Hematopoietic multipotent progenitor cell treated with erythropoietin and hydrocortisone succinate and interleukin-3 and kit ligand, for 8 days (in vitro differentiated cells): ENCODE measurements at places on chromosomes 4 and X.

DNA sequence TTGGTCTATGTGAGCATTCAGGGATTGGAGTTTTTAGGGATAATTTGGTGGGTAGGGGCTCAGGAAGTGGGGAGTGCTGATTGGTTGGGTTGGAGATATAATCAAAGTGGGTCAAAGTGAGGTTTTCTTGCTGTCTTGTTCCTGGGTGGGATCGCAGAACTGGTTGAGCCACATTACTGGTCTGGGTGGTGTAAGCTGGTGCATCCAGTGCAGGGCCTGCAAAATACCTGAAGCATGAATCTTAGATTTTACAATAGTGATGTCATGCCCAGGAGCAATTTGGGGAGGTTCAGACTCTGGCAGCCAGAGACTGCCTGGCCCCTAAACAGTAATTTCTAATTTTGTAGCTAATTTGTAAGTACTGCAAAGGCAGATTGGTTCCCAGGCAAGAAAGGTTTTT is 665.6 kb upstream of the PRKX start:
- no peak for DNase-seq

GRCh38 chrX:132463411-132463810 is 25.4 kb downstream of the MBNL3 start:
- peak; percentile 68 for DNase-seq

- DNase-seq: no peak
These were observed 280.8 kb upstream of the NOCT start for GRCh38 chr4:138734746-138735145.

DNA sequence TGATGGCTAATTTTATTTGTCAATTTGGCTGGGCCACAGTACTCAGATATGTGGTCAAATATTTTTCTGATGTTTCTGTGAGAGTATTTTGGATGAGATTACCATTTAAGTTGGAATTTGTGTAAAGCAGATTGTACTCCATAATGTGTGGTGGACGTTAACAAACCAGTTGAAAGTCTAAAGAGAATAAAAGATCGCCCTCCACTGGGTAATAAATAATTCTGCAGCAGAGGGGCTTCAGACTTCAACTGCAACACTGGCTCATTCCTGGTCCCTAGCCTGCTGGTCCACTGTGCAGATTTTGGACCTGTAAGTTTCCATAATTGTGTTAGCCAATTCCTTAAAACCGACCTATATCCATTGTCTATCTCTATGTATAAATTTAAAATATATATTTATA is 540.3 kb downstream of the PCDH18 start:
- DNase-seq: no peak

DNA sequence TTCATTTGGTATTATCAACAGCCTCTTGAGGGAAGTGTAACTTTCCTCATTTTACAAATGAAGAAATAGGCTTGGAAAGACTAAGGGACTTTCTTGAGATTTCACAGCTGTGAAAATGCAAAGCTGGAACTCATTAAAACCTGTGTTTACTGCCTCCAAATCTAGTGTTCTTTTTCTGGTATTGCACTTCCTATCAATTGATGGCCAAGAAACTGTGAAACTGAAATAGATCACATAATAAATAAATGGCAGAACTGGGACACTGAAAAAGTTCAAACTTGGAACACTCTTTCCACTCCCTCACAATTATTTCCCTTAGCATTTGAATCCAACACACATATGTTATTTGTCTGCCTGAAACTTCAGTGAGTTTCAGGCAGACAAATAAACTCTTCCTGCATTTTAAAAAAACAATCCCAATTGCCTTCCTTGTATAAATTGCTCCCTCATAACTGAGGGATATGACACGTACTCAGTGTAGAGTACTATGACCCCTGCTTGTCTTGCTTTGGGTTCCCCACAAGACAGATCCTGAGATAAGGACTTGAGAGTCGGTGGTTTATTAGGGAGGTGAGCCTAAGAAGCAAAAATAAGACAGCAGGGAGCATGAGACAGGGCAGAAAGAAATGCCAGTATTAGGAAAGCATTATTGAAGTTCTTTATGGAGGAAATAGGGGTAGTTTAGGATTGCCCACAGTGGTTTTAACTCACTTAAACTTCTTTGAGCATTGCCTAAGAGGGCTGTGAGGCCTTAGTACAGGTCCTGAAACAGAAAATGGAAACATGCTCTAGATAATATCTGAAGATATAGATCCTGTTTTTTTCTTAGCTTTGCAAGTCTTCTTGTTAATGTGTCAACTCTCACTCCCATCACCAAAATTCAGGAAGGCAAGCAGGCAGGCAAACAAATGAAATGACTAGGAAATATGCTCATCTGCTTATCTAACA is 33.9 kb downstream of the RTL3 start:
- DNase-seq: no peak

- DNase-seq: no peak
These were observed 191.8 kb upstream of the S100G start for GRCh38 chrX:16458208-16458607.

GRCh38 chrX:48719958-48720357 is 23.4 kb downstream of the SUV39H1 start:
- DNase-seq: no peak

DNA sequence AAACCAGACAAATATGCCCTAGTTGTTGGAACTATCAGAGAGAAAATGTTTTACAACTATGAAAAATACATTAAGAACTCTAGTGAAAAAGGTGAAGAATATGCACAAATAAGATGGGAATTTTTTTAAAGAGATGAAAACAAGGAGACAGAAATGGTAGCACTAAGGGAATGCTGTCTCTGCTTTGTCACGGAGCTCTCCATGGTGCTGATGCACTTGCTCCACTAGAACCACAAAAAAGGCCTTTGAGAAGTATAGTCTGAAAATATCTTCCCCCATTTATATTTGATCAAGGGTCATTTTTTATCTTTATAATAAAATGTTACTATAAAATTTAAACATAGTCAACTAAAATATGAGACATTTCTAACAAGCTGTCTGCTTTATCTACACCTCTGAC is 1655.5 kb upstream of the AGA start:
- peak; percentile 3 for DNase-seq

DNA sequence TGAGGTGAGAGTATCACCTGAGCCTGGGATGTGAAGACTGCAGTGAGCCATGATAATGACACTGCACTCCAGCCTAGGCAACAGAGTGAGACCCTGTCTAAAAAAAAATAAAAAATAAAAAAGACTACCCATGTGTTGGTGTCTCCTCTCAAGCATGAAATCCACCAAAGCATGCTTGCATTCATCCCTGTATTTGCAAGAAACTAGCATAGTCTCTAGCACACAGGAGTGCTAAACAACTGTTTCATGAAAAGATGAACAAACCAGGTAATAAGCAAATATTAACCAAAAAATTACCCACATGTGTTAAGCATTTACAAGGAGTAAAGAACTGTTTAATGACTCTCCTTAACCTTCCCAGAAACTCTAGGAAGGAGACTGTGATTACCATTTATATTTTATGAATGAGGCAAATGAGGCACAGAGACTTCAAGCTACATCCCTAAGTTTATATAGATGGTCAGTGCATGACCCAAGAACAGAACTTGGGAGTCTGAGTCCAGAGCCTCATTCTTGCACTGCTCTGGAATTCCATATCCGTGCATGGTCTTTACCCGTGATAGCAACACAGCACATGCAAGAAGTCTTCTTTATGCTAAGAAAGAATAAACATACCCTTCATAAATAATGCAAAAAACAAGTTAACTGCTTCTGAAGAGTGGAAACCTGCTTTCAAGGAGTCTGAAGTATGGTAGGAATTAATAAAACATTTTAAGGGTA is 186.1 kb upstream of the STS start:
- DNase-seq: no peak

GRCh38 chr4:151039733-151040132 is 24.6 kb upstream of the LRBA start:
- no peak for DNase-seq

GRCh38 chr4:1582227-1582626 is 101.9 kb downstream of the FAM53A start:
- DNase-seq: no peak

DNA sequence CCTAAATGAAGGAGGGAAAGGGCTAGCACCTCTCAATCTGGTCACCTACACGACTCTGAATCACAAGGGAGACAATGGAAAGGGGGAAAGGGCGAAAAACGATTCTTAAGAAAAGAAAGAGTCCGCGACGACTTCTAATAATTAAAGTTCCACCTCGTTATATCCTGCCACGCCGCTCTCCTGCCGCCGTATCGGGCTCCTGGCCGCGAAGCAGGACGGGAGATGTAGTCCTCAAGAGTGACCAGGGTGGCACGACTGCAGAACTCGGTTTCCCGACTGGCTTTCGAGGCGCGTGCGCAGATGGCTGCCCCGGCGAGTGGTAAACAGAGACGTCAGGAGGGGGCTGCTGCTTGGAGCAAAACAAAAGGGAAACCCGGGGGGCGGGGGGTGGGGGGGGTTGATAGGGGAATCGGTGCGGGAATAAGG is at the start of gene FOXO4:
Gene FOXO4, plus strand, starts transcription at position 297 of the 426 bp plus-strand sequence. CDS start 678 bp downstream, outside the sequence.
- peak; percentile 89 for DNase-seq

DNA sequence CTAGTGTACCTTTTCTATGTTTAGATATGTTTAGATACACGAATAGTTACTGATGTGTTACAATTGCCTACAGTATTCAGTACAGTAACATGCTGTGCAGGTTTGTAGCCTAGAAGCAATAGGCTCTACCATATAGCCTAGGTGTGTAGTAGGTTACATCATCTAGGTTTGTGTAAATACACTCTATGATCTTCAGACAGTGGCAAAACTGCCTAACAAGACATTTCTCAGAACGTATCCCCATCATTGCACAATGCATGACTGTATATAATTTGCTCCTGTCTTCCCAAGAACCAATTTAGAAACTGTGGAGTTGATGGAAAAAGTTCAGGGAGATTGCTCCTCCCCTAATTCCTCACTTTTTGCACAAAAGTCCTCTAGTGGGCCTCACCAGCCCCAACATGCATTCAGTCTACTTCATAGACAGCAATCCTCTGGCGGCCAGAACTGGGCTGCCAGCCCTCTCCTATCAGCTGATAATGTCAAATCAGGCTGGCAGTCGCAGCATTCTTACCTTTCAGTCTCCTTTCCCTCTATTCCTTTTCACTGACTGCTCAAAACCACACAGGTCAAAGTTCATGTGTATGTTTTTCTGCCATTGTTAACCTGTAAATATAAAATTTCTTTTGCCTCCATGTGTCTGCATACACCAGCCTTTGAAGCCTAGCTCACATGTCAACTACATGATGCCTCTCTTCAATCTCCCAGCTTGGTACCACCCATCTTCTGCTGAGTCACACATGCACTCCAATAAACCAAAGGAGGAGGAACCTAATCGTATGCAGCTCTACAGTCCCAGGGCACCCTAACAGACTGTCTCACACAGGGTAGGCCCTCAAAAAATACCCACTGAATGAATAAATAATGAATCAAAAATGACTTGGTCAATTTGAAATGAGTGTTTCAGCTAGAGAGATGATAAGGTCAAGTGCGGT is 32.0 kb downstream of the BCLAF3 start:
- no peak for DNase-seq

DNA sequence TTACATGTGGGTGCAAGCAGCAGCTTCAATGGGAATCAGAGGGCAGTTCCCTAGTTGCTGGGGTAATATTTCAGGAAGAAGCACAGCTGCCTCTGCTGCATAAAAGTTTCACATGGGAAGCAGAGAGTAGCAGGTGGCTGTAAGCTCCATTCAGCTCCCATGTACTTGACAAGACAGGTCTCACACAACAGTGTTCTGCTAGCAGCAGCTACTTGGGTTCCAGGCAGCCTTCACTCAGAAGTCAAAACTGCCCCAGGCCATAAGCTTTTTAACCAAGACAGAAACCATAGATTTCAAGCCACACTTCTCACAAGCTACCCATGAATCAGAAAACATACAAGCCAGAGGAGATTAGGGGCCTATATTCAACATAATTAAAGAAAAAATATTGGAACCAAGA is 41.4 kb upstream of the SPIN2A start:
- DNase-seq: no peak

- DNase-seq: no peak
These were observed 72.0 kb upstream of the HHIP start for GRCh38 chr4:144574000-144574399.

DNA sequence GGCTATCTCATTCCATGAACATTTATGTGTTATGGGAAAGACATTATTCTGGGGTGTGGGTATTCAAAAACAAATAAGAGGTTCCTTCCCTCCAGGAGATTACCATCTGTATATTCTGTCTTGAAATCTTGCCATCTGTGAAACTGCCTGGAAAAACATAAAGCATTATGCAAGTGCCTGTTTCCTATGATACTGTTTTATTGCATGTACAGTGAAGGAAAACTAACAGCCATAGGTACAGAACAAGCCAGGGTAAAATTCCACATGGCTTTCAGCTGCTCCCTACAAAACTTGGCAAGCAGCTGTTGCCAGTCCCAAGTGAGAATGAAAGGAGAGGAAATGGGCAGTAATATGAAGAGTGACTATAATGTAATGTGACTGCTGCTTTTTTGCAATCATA is 136.0 kb downstream of the GUCY2F start:
- DNase-seq: no peak

- no peak for DNase-seq
These were observed 186.7 kb downstream of the PALLD start for GRCh38 chr4:168683595-168683994.

DNA sequence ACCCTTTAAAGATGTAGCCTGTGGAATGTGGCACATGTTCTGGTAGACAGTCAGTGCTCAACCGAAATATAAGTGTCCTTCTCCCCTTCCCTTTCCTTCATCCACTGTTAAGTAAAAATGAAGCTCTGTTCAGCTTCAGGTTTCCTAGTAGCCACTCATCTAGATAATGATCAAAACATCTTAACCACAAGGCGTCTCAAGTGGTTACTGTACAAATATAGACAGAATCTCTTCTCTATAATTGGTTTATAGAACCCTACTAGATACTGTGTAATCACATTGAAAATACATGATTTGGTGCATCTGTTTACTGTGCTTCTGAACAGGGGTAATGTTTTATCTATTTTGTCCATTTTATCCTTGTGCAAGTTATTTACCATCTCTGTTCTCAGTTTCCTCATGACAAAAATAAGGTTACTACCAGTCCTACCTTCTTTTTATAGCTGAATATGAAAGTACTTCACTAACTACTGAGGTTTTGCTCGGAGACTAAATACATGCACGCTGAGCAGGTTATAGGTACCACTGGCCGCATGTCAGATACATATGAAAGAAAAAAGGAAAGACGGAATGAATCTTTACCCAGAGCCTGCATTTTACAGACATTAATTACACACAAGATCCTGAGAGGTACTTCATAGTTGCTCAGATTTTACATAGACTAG is 20.3 kb upstream of the SLC25A4 start:
- DNase-seq: no peak

DNA sequence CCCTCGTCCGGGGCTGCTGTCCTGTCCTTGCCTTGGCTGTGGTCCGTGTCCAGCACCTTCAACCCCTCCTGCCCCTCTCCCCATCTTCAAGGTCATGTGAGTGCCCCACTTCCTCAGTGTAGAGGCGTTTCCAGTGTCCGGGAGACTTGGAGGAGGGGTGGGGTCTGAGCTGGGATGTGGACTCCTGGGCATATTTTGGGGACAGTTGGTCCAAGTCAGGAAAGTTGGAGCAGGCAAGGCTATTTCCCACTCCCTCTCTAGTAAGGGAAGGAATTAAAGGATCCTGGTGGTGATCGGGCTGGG is 3.0 kb downstream of the PCGF3 start:
- no peak for DNase-seq

- no peak for DNase-seq
These were observed 34.3 kb upstream of the ANTXR2 start for GRCh38 chr4:80107374-80107773.
